ENCODE measurements at places on chromosomes 7 and 10.
A peak's percentile ranks its signal among the peaks of the same experiment; 100 is the strongest.

GRCh38 chr7:77247206-77247850, 47.7 kb upstream of the FGL2 start:
- DNase-seq, result peak; percentile 86

GRCh38 chr7:7228472-7228871, 46.1 kb downstream of the C1GALT1 start:
- no peak for DNase-seq

- DNase-seq, result no peak
These were observed 425 bp upstream of the MTG1 start for GRCh38 chr10:133393401-133394063.

DNA sequence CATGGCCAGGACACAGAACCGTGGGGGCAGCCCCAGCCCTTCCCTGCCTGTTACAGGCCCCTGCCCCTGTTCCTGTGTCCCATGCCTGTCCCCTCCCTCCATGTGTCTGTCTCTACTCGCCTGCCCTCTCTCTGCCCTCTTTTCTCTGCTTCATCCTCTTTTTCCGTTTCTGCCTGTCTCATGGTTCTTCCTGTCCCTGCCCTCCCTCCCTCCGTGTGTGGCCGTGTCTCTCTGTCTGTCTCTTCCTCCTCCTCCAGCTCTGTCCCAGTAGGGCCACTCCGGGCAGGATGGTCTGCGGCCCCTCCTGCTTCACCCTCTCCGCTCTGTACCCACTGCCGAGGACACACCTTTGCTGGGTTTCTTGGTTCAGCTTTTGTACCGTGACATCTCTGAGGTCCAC, 137.4 kb downstream of the FAM53B start:
- DNase-seq, result no peak

GRCh38 chr10:95245425-95246055, 45.3 kb downstream of the PDLIM1 start:
- no peak for DNase-seq

Data from activated gamma-delta T cell treated with Interleukin-2 at 50 U/mL for 16 hours (primary cell).